ENCODE measurements at places on chromosomes 7 and 10.
A peak's percentile ranks its signal among the peaks of the same experiment; 100 is the strongest.

DNA sequence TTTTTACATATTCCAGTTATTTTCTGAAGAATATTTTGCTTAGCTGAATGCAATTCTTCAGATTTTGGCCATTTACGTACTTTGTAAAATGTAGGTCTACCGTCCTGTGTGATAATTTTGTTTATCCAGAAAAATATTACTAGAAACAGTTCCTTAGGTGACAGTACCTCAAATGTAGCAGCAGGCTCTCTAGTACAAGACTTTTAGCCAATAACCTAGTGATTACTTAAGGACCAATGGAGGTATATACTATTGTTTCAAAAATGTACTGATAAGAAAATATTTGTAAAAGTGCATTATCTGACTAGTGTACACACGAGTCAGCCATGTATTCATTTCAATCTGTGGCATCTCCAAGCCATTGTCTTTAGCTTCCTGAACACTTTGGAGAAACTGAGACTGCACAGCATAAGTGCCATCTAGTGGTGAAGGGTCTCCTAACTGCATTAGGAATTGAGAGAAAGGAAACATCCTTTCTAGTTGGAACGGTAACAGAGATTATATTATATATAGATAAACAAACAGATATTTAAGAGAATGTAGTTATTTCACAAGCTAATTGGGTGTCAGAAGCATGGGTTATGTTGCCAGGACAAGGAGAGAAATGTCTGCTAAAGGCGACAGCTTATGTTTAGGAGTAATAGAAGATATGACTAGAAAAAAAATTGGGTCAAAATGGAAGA lies 23.7 kb downstream of the RTKN2 start:
- DNase-seq = peak; percentile 91

DNA sequence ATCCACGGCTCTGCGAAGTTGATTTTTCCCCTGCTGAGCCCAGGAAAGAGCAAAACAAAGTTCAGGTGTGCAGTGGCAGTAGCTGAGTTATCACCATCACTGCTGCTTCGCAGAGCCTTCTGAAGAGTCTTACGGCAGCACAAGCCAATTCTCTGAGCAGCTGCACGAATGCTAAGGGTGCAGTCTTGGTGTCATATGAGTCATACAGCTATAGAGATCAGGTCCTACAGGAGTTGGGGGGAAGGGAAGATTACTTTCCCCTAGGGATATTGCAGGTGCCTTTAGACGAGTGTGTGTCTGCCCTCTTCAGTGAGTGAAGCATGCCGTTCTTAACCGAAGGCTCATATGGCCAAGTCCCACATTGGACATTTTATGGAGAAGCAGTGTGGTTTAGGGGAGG lies 227.8 kb downstream of the CELF2 start:
- DNase-seq = no peak

DNA sequence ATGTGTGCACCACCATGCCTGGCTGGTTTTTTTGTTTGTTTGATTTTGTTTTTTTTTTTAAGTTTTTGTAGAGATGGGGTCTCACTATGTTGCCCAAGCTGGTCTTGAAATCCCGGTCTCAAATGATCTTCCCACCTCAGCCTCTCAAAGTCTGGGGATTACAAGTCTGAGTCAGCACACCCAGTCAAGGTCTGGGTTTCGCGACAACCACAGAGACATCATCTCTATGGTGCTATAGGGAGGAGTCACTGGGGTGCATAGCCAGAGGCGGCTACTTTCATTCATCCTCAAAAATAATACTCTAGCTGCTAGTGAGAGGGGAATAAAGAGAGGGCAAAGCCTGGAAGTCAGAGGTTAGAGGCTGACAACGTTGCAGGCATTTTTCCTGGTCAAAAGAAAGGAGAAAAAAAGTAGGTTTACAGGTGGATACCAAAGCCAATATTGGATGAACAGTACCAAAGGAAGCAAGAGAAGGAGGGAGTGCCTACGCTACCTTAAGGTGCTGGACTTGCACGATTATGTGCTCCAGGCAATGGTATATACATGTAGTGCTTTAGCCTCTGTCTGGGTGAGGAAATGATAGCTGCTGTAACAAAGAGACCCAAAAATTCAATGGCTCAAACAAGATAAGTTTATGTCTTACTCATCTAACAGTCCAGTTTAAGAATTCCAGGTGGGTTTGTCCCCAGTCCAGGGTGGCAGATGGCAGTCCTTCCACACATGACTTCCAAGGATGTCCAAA lies 178.3 kb downstream of the SKIDA1 start:
- DNase-seq = no peak

GRCh38 chr7:98423043-98423442 lies 22.2 kb upstream of the BAIAP2L1 start:
- DNase-seq = peak; percentile 63

DNA sequence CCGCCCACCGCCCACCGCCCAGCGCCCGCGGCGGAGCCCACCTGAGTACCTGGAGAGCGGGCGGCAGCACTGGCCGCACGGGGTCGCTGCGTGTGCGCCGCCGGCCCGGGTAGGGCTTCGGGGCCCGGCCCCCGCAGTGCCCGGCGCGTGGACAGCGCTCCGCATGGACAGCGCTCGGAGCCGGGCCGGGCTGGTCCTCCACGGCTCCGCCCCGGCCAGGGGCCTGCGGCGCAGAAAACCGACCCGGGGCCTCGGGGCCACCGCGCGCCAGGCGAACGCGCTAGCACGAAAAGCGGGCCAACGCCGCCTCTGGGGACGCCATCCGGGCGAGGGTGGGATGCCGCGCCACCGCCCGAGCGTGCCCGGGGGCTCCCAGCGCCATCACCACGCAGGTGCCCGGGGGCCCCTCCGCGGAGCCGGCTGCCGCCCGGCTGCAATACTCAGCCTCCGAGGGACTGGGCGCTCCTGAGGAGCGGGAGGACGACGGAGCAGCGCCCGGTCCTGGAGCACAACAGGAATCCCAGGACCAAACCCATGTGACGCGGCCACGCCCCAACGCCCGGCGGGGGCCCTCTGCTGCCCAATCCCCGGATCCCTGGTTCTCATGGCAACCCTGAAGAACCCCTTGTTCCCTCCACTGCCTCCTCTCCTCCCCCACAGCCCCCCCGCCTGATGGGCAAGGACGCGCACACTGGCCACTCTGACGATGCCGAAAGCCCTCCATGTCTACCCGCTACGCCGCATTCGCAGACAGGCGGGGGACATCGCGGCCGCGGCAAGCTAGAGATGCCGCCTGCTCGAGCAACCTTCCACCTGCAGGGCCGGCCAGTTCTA lies at the start of gene GRB10:
TSS of gene GRB10 (minus strand) at position 522 of the 834 bp plus-strand sequence. CDS start 50,574 bp downstream, outside the sequence.
- DNase-seq = no peak

- DNase-seq = no peak
Observed at GRCh38 chr7:101501351-101501750, 127.7 kb downstream of the MYL10 start.

GRCh38 chr10:97882142-97883091 lies 32.8 kb downstream of the GOLGA7B start:
- DNase-seq = no peak

DNA sequence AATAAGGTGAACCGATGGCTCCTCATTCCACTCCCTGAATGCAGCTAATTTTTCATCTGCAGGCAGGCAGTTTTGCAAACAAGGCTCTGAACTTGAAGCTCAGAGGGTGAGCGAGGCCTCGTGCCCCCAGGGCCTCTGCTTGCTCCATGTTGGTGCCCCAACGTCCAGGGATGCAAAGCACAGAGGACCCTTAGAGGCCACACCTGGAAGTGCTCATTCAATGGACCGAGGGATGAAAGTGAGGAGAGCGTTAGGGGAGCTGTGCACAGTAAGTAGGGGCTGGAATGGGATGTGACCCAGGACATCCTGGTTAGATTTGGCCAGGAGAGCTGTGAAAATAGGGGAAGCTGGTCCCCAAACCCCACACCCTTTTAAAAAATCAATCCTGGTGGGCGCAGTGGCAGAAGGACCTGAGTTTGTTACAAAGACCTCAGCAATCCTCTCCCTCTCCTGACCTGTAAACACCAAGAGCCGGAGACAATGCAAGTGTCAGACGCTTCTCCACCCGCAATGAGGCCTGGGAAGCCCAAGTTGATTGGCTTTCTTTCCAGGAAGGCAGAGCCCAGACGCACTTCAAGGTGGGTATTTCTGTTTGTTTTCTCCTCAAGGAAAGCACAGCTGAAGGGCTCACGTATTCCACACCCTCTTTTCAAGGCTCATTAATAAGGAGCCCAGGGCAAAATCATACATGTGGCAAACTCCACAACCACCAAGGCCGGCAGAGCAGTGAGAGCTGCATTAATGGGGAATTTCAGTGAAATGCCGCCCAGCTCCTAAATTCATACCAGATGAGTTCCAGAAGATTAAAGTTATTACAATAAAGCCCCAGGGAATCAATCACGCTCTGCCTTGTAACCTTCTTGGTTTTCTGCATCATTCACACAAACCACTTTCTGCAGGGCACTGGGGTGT lies 14.1 kb upstream of the CXCL12 start:
- no peak for DNase-seq

- DNase-seq = peak; percentile 81
Observed at GRCh38 chr10:19816411-19817230, at the start of gene PLXDC2. TSS of gene PLXDC2 (plus strand) at chr10:19816432.

GRCh38 chr10:59833810-59834209 lies 72.5 kb downstream of the CCDC6 start:
- no peak for DNase-seq

DNA sequence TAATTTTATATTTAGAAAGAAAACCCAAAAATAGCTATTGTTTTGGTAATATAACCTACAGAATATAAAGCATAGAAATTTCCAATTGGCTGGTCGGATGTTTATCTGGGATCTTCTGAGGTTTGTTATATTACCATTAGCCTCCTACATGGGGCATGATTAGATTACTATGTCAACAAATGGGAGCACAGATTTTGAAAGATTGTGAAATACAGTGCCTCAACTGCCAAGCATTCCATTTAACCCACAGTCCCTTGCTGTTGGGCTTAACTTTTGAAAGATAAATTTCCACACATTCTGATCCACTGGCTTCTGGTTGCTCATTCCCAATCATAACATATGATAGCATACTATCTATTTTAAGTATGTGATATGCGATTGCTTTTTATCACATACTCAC lies 455.4 kb upstream of the C7orf33 start:
- no peak for DNase-seq

DNA sequence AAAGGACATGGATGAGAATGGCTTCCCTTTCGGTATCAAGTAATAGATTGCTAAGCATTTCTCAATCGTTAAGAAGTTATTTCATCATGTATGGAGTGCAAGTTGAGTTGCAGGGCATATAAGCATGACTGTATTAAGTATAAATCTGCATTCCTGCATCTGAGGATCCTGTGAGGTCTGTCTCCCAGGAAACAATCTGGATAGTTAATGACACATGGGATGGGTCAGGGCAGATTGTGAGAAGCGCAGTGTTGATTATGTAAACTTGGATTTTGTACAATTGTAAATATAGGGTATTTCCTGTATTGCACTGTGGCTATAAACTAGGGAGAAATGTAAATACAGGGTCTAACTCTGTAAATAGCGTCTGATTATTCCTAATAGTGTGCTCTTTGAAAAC lies 102.6 kb downstream of the PLXDC2 start:
- no peak for DNase-seq
